ENCODE measurements at places on chromosomes 7 and 10.

DNA sequence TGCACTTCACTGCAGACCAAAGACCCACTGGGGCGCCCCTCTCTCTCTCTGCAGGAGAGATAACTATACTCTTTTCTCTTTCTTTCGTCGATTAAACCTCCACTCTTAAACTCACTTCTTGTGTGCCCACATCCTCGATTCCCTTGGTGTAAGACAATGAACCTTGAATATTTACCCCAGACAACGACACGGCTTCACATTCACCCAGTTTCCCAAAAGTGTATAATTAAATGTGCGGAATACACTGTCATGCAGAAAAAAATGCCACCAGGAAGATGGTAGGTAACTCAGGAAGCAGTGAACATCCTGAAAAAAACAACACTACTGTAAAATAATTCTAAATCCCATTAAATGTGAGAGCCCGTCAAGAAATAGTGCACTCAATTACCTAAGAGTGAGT is 882.2 kb downstream of the TYW1 start:
- no peak for DNase-seq

- peak; percentile 74 for DNase-seq
Observed at GRCh38 chr10:48306265-48306869, at the start of gene MAPK8. TSS of gene MAPK8 (plus strand) at chr10:48306677. CDS start at chr10:48401661, 94,984 bp downstream.

GRCh38 chr10:68221196-68221595 is 10.7 kb downstream of the ATOH7 start:
- no peak for DNase-seq

DNA sequence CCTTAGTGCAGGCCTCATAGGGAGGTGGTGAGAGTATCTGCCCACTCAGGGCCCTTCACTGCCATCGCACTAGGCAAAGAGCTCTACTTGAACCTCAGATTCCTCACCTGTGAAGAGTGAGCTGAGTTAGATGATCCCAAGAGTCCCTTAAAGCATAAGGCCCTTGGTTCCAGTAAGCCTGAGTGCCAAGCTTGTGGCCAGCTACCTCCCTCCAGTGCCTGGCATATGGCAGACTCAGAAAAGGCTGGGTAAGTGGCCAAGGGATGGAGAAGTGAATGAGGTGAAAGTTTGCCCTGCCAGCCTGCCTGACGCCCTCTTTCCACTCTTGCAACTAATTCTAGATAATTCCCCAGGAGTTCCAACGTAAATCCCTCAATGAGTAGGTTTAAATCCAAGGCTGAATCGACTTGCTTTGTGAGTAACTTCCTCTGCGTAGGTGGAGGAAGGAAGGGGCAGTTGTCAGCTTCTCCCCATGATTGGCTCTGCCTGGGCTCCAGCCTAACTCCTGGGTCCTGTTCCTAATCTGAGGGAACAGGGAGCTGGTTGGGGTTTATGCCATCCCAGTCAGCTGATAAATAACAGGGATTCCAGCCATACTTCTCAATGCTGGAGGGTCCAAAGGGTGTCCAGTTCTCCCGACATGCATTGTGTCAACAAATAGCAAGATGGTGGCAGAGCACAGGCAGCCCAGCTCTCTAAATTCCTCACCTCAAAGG is 14.2 kb downstream of the DUSP5 start:
- no peak for DNase-seq

GRCh38 chr7:100674411-100675104 is 1.0 kb downstream of the GNB2 start:
- DNase-seq: no peak

- DNase-seq: no peak
Observed at GRCh38 chr10:133415752-133416151, 8.7 kb downstream of the SPRN start.

GRCh38 chr7:147911201-147911601 is 679.4 kb upstream of the C7orf33 start:
- DNase-seq: no peak

- DNase-seq: no peak
Observed at GRCh38 chr10:88309365-88309764, 273.8 kb downstream of the RNLS start.

GRCh38 chr7:29442146-29442545 is 121.5 kb upstream of the PRR15 start:
- no peak for DNase-seq

DNA sequence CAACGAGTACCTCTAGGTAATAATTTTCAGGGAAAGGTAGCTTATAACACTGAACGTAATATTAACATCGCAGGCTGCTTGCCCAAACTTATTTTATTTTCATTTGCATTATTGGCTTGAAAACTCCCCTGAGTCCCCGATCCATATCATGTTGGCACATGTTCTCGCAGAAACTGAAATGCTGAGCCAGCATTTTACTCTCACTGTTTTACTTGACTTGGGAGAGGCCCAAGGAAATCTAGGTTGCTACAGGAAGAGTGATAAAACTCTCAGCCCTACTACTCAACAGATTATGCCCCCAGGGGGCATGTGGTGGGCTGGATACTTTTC is 183.5 kb upstream of the HABP2 start:
- DNase-seq: no peak

- DNase-seq: no peak
Observed at GRCh38 chr10:123748711-123749110, 82.6 kb downstream of the GPR26 start.

DNA sequence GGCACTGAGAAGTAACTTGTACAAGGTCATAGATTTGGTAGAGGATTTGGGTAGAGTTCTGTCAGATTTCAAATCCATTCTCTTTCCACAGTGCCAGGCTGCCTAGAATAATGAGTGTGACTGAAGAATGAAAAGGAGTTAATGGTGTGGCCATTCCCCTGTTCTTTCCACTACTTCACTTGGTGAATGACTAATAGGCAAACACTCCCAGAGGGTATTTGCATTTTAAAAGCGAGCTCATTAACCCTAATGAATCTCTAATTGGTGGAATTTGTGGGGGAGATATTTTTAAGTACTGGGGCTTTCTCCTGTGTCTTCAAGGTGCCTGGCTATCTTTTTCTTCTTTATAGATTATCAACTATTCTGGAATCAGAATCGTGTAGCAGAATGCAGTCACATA is 74.8 kb upstream of the RPA3 start:
- DNase-seq: no peak

GRCh38 chr7:55786901-55787300 is 75.7 kb downstream of the SEPTIN14 start:
- DNase-seq: no peak

- DNase-seq: no peak
Observed at GRCh38 chr10:92421550-92421949, 130.6 kb downstream of the MARCHF5 start.

DNA sequence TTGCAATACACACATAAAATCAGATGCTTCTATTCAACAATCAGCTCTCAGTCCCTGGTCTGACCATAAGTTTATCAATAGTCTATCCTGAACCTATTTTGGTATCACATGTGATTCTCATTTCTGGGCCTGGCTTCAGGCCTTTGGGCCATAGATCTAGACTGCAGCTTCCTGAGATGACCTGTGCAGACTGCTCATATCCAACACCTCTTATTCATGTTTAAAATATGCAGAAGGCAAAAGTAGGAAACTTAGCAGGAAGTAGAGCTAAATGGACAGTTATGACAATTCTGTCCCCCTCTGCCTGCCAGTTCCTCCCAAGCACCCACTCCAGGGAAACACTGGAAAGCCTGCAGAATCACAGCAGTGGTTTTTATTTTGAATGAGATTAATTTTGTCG is 53.3 kb downstream of the C7orf25 start:
- DNase-seq: no peak

DNA sequence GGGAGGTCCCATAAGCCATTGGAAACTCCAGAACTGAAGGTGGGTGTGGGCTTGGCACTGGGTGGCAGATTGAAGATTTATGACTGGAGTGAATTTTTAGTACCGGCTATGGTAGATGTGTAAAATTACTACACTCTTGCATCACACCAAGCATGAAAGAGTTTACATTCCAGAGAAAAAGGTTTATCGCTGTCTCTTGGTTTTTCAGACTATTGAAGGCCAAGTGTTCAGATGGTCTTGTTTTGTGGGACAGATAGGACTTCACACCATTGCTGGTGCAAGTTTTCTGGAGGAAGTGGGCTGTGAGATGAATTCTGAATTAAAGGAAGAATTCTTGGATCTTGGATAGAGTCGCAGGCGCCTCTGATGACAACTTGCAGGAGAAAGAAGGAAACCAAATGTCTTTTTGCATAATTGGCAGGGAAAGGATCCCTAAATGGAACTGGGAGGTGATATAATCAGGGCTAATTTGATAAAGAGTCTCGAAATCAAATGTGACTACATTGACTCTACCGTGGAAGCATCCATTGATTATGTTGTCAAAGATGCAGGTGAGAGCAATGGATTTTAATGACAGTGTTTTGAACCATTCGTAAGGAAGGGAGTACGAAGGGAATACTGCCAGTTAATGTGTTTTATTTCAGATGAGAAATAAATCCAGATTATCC is 14.2 kb upstream of the NMT2 start:
- DNase-seq: no peak

GRCh38 chr7:107982918-107983389 is 20.0 kb downstream of the LAMB1 start:
- no peak for DNase-seq

DNA sequence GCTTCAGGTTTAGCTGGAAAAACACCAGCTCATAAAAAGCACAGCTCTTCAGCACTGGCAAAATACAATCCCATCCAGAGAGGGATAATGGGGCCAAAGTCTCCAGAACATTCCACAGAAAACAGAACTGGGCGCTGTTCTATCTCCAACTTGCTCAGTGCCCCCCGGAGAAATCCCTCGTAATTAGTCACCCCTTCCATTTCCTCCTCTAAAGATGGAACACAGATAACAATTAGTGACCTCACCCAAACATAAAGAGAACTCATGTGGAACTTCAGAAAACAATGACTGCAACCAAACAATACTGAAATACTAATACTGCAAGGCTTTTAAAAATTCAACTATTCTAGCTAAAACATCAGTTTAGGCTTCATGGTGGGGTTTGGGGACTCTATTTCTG is 46.3 kb downstream of the KIAA1549 start:
- no peak for DNase-seq

DNA sequence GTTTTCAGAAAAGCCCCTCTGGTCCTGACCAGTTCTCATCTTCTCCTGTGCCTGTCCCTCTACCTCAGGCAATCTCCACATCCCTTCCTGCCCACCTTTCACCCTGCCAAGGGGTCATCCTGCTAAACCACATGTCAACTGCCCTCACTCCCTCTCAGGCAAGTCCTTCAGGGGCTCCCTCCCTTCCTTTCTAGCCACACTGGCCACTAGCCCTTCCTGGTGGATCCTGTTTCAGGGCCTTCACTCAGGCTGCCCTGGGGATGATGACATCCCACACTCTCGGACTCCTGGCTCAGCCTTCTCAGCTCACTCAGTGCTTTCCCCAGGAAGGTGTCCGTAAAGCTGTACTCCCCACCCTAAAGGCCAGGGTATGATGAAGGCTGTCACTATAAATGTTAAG is 13.4 kb downstream of the STEAP1B start:
- DNase-seq: no peak

- DNase-seq: no peak
Observed at GRCh38 chr7:148850564-148850963, 33.5 kb downstream of the EZH2 start.

DNA sequence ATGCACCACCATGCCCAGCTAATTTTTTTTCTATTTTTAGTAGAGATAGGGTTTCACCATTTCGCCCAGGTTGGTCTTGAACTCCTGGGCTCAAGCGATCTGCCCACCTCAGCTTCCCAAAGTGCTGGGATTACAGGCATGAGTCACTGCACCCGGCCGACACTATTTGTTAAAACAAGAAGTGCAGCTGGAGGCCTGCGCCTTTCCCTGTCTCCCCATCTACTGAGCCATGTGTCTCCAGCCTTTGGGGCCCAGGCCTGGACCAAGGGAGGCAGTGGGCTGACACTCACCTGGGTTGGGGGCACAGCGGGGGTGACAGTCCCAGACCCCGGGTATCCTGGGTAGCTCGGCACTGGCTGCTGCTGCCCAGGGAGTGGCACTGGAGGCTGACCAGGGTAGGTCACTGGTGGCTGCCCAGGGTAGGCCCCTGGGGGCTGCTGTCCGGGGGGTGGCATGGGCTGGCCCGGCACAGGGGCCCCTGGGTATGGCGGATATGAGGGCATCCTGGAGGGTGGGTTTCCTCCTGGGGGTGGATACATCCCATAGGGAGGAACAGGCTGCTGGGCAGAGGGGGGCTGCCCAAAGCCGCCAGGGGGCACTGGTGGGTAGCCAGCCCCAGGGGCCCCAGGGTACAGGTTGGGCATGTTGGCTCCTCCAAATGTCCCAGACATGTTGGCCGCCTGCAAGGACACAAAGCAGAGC is 36.3 kb downstream of the PLAC9 start:
- DNase-seq: no peak

GRCh38 chr10:88854684-88855083 is 3.0 kb upstream of the ANKRD22 start:
- DNase-seq: no peak

DNA sequence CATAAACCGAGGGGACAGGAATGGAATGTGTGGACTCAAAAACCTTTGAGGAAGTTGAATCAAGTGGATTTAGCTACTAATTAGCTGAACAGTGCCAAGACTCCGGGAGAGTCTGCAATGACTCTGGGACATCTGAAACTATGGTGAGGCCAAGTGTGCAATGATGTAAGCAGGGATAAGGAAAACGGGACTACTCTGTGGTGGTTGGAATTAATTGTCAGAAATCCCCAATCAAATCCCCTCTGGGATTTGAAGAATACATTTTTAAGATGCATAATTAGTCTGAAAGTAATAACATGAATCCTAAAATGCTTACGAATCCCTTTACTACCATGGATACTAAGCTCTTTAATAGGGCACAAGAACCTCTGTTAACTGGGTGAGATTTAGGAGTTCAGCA is 602.8 kb downstream of the NRG3 start:
- DNase-seq: no peak

- no peak for DNase-seq
Observed at GRCh38 chr7:6205971-6206660, 66.3 kb downstream of the CYTH3 start.

DNA sequence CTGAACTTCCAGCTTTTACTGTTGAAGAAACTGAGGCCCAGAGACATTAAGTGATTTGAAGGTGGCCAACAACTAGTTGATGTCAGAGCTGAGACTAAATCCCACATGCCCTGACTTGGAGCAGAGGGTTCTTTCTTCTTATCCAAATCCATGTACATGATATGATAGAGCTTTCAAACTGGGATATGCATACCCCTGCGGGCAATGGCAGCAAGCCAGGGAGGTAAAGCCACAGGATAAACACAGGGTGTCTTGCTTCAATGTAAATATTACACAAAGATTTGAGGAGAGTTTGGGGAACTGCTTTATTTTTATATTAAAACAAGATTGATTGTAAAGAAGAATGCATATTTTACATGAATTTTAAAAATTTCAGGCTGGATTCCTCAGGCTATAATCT is 2.3 kb upstream of the LRRC72 start:
- no peak for DNase-seq

GRCh38 chr10:86023931-86024280 is 342.7 kb downstream of the GRID1 start:
- DNase-seq: no peak

DNA sequence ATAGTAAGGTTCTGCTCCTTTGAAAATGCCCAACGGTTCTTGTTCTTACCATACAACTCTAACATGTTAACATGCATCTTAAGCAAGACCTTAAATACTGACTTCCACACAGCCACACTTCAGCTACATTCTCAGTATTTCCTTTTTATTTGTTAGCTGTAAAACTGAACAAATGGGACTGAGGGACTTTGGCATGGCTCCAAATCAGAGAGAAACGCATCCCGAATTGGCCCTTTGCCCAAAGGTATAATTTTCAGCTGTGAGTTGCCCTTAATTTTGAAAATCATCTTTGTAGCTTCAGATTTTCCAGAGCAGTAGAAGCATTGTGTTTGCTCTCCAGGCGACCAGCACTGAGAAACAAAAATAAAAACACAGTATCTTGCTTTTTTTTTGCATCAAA is 56.4 kb downstream of the NEUROD6 start:
- no peak for DNase-seq
